SW 1271 (cell line): ENCODE measurements at places on chromosomes 7 and 10.

DNA sequence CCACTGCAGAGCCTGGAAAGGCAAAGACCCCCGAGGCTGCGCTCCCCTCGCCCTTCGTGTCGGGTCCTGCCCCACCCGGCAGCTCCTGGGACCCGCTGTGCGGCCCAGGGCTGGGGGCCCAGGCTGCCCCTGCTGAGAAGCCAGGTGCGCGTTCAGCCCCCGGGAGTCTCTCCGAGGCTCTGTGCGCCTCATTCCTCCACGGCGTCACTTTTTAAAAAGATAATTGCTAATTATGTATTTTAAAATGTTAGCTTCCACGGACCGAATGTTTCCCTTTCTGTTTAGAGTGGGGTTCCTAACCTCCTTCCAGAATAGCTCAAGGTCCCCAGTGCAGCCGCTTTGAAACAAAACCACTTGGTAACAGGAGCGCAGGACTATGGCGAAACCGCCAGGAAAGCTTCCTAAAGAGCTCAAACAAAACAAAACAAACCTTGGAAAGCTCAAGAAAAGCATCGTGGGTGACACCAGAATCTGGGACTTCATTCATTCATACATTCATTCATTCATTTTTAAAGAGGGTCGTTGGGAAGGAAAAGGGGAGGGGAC, 45.6 kb downstream of the PDIA4 start:
- no peak for DNase-seq

DNA sequence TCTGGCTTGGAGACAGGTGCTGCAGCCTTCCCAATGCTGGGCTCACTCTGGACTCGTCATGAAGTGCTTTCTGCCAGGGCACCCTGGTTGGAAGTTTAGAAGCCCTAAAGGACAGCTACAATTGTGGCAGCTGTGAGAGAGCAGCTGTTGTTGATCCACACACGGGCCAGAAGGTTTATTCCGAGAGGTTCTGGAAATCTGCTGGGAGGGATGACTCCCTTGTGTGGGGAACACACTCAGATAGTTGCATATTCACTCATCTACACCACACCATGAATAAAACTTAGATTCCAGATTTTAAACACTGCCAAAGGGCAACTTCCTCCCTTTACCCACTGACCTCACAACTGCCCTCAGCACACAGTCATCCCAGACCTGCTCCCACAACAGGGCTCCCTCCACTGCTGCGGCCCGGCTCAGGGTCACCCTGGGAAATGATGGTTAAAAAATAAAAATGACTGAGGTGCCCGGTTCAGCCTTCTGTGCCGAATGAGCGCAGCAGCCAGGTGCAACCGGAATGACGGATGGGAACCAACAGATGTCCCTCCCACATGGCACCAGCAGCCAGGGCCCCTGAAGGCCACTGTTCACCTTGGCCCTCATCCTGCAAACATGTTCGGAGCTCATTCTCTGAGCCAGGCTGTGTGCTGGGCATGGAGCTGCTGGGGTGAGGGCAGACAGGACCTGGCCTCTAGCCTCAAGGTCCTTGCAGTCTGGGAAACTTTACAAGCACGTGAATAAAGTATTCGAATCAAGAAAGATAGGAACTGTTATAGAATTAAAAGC, 40.2 kb downstream of the ASB13 start:
- no peak for DNase-seq

DNA sequence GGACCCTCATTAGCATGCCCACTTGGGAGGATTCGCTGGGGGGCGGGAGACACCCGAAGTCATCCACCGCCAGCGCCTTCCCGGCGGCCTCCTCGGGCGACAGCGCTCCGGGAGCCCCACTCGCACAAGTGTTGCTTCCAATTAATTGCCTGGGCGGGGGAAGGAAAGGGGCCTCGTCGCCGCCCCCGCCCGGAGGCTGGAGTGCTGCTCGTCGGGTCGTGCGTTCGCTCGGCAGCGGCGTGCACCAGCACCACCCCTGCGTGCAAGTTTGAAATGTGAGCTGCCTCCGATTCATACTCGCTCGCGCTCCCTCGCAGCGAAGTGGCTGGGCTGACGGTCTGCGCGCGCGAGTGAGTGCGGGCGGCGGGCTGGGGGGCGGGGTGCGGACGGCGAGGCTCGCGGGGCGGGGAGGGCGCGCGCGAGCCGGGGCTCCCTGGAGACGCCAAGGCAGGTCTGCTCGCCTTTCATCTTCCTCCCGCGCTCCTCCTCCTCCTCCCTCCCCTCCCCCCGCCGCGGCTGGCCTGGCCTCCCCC, 104.6 kb upstream of the PPIF start:
- DNase-seq = no peak

- DNase-seq = no peak
Measured at GRCh38 chr10:19971343-19972052, 155.3 kb downstream of the PLXDC2 start.

DNA sequence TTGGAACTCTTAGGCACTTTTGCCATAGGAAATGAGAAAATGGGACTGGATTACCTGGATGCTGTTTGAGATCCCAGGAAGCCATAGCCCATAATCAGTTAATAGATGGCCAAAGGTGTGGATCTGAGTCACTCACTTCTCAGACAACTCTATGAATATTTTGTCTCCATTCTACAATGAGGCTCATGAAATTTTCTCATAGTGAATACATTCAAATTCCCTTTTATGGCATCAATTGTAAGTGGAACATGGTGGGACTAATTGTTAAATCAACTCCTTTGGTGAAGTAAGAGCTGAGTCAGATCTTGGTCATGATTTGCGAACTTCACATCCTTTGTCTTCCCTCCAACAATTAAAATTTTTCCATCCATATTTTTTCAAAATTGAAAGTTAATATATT, 222.1 kb downstream of the ARL4A start:
- DNase-seq = no peak

- peak; percentile 6 for DNase-seq
Measured at GRCh38 chr10:80260295-80261243, 28.9 kb downstream of the MAT1A start.

DNA sequence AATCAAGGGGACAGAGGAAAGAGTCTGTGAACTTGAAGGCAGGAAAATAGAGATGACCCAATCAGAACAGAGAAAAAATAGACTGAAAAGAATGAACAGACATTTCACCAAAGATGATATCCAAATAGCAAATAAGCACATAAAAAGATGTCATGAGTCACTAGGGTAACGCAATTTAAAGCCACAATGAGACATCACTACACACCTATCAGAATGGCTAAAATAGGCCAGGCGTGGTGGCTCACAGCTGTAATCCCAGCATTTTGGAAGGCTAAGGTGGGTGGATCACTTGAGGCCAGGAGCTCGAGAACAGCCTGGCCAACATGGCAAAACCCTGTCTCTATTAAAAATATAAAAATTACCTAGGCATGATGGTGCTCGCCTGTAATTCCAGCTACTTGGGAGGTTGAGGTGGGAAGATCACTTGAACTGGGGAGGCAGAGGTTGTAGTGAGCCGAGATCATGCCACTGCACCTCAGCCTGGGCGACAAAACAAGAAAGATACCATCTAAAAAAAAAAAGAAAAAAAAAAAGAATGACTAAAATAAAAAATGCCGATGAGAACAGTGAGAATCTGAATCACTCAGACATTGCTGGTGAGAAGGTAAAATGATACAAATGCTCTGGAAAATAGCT, 100.9 kb downstream of the LHPP start:
- no peak for DNase-seq

GRCh38 chr10:71549766-71550533, 153.2 kb downstream of the CDH23 start:
- DNase-seq = no peak

- DNase-seq = no peak
Measured at GRCh38 chr7:149624006-149624405, 126.4 kb upstream of the ZNF746 start.

DNA sequence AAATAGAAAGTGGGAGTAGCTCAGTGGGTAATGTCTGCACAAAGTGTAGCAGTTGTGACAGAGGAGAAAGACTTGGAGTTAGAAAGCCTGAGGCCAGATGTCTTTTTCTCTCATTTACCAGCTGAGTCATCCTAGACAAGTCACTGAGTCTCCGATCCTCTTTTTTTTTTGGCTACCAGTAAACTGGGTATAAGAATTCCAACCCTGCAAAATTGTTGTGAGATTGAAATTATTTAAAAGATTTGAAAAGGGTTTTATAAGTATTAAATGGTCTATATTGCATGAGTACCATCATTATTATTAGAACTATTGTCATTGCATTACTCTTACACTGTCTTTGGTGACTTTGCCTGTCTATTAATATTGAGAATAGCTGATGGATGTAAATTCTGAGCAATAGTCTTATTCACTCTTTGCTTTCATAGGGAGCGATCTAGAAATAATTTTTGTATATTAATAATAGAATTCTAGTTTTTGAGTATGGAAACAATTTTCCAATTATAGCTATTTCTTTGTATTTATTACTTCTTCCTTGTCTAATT, 74.0 kb downstream of the ARID5B start:
- no peak for DNase-seq

- no peak for DNase-seq
Measured at GRCh38 chr7:70177166-70177565, 578.9 kb downstream of the AUTS2 start.

GRCh38 chr7:72152161-72153131, 259.7 kb downstream of the CALN1 start:
- DNase-seq = no peak

DNA sequence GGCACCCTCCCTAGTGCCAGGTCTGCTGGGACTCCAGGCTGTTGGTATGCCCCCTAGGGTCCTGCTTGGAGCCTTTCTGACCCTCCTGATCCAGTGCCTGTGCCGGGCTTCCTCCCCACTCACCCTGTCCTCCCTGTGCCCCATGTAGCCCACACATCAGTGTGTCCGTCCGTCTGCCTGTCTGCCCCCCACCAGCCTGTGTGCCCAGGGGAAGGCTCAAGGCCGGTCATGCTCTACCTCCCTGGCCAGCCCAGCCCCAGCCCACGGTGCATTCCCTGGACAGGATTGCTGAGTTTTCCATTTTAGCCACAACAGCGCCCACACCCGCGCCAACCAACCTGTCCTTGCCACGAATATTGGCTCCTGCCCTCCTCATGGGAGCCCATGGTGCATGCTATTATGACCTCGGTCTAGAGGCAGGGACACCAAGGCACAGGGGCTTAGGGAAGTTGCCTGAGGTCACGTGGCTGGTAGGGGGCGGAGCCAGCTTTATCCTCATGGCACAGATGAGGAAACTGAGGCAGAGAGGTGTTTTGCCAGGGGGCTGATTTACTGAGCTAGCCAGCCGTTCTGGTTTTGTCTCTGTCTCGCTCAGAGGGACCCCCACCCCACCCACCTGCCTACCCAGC, 136.0 kb downstream of the FAM53B start:
- DNase-seq = no peak

GRCh38 chr7:112079673-112080072, 126.5 kb downstream of the DOCK4 start:
- peak; percentile 32 for DNase-seq

DNA sequence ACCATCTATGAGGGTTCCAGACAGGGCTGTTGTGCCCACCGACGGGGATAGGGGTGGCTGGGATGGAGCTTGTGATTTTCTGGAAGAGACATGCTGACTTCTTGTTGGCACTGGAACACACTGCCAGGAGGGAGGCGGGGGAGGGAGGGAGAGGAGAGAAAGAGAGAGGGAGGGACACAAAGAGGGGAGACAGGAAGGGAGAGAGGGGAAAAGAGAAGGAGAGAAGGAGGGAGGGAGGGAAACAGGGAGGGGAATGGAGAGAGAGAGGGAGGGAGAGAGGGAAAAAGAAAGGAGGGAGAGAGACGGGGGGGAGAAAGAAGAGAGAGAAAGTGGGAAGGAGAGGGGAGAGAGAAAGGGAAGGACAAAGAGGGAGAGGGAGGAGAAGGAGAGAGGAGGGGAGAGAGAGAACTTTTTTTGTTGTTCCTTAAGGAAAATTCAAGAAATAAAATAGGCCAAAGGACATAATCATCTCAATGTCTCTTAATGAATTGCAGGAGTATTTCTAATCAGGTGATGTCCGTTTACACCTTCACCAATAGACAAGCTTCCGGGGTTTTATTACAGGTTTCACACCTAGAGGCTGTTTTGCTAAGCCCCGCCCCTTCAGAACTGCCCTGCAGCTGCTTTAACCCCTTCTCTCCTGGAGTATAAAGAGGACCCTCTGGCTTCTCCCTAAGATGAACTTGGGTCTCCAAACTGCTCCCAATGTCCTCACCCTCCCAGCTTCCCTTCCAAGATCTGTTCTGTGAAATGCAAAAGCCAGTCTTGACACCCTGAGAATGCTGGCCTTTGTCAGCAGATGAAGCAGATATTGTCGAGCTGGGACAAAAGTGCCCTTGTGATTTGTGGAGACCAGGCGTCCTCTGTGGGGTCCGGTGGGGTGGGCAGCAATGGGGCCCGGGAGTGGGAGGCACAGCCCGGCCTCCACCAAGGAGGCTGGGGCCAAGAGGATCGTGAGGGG, 82.0 kb upstream of the GTF2IRD1 start:
- no peak for DNase-seq

DNA sequence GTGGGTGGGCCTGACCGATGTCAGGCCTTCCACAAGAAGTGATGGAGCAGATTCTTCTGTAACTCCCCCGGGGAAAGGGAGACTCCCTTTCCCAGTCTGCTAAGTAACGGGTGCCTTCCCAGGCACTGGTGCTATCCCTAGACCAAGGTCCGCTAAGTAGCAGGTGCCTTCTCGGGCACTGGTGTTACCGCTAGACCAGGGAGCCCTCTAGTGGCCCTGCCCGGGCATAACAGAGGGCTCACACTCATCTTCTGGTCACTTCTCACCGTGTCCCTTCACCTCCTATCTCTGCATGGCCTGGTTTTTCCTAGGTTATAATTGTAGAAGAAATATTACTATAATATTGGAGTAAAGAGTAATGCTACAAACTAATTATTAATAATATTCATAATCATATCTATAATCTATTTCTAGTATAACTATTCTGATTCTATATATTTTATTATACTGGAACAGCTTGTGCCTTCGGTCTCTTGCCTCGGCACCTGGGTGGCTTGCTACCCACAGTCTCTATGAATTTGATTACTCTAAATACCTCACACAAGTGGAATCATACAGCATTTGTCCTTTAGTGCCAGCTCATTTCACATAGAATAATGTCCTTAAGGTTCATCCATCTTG, 1378.7 kb downstream of the XPNPEP1 start:
- no peak for DNase-seq

DNA sequence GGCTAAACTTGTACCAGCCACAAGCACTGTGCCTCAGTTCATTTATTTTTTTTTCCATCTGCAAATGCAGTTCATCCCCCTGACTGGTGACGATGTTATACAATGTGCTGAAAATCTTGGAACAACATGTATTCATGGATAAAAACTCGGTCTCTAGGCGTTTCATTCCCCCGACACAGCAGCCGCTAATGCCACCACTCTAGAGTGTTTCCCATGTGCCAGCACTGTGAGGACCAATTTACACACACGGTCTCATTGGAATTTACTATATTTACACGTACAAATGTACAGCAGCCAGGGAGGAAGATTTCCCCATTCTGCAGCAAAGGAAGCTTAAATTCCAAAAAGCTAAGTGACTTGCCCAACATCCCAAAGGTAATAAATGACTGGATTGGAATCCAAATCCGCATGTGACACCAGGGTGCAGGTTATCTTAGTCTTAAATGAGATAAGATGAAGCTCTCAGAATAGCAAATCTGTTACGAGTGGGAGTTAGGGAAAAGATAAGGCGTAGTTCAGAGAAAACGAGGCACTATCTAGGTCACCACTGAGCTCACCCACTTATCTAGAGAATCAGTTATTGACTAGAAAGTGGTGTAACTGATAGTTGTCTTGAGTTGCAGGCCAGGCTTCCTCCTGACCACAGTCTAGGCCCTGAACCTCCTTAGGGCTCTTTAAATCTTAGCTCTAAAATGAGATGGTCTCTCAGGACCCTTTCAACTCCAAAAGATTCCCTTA, 36.7 kb downstream of the FAM107B start:
- DNase-seq = no peak
